ENCODE measurements at places on chromosomes 2 and 18.

- DNase-seq: no peak
Observed at GRCh38 chr2:174731546-174731945, 32.7 kb downstream of the CHRNA1 start.

DNA sequence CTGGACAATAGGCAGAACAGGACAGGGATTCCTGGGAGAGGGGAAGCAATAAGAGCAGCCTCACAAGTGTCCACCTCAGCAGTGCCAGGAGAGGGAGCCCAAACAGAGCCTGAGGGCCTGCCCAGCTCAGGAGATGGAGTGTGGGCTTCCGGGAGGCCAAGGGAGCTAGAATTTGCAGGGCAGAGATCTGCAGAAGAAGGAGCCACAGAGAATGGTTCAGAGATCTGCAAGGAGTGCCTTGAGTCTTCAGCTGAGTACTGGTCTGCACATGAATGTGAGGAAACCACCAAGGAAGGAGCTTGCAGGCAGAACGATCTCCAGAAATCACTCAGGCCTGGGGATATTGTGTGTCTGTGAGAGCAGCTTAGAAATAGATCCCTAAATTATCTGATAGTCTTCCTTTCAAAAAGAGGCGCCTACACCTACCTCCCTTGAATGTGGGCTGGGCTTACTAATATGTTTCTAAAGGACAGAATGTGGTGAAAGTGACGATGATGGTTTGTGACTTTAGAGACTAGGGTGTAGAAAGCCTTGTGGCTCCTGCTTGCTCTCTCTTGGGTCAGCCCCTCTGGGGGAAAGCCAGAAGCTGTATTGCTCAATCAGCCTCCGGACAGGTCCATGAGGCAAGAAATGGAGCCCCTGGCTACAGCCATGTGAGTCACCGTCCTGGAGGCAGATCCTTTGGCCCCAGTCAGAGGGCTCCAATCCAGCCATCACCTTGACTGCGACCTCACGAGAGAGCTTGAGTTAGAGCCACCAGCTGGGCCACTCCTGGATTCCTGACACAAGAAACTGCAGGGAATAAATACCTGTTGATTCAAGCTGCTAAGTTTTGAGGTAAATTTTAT, 7.6 kb upstream of the LPIN1 start:
- DNase-seq: peak; percentile 16

- DNase-seq: no peak
Observed at GRCh38 chr2:234491281-234491680, 5.6 kb downstream of the ARL4C start.

DNA sequence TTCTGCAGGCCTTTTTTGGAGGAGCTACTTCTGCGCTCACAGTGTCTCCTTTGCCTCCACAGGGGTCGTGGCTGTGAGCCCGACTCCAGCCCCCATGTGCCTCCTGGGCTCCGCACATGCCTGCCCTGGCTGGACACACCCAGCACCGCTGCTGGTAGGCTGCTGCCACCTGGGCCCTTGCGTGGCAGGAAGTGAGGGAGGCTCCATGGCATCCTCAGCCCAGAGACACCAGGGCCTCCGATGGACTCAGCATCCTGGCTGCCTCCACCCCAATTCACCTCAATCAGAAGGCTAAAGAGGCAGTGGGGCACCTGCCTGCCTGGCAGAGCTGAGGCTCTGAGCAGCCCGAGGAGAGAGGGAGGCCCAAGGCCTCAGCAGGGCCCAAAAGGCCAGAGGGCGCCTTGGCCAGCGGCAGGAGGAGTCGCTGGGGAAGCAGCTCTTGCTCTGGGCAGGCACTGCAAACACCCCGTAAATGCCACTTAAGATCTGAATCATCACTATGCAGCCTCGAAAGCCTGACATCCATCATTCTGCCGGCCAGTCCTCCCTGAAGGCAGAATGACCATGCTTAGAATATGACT, 68.3 kb upstream of the OTOS start:
- no peak for DNase-seq

DNA sequence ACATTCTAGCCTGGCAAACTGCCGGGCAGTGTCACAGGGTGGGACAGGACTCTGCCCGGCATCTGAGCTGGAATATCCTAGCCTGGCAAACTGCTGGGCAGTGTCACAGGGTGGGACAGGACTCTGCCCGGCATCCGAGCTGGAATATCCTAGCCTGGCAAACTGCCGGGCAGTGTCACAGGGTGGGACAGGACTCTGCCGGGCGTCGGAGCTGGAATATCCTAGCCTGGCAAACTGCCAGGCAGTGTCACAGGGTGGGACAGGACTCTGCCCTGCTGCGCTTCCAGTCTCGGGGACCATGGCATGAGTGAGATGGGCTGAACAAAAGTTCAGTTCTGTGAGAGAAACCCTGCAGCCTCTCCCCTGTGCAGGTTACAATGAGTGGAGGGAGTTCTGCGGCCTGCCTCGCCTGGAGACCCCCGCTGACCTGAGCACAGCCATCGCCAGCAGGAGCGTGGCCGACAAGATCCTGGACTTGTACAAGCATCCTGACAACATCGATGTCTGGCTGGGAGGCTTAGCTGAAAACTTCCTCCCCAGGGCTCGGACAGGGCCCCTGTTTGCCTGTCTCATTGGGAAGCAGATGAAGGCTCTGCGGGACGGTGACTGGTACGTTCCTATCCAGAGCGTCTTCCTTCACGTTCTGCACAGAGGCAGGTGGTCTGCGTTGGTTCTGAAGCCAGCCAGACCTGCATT, 80.3 kb downstream of the TPO start:
- no peak for DNase-seq

- no peak for DNase-seq
Observed at GRCh38 chr18:44143072-44143471, 537.6 kb upstream of the SETBP1 start.

DNA sequence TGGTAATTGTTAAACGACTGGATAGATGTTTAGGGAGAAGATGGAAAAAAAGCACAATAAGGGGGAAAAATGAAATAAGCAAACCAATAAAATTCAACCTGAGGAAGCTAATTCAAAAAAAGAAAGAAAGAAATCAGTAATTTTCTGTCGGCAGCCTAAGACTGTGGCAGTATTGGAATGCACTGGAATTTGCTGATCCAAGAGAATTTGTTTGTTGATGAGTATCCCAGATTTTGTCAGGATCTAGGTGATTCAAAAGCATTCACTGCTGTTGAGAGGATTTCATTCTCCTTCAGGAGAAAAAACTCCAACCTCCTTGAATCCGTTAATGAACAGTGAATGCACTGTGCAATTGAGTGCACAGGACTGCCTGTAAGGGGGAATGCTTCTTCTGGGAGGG, 546.7 kb downstream of the CNTNAP5 start:
- no peak for DNase-seq

DNA sequence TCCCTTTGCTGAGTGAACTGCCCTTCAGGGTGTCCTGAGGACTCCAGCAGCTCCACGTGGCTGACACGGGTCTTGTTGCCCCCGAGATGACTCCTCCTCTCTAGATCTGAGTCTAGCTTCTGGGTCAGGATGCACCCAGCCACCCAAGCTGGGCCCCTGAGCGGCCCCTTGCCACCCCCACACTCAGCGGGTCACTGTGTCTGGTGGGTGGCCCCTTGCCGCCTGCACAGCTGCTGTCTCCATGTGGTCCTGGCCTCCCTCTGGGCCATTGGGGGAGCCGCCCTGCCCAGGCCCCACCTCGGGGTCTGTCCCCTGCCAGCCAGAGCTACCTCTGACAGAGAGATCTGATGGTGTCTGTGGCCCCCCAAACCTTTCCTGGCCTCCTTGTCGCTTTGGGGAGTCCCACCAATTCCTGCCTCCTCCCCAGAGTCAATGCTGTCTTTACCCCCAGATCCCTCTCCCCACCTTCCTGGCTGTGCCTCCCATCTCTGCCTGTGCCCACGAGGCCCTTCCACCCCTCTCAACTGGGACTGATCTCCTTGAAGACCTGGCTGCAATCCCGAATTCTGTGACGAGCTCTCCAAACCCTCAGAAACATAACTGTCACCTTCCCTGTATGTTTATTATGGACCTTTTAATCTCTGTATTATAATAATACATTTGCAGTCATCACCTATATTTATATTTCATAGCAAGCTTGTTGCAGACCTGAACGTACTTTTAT, 46.5 kb downstream of the TWIST2 start:
- no peak for DNase-seq

- no peak for DNase-seq
Observed at GRCh38 chr2:88318956-88319330, 133.6 kb downstream of the FOXI3 start.

- DNase-seq: peak; percentile 37
Observed at GRCh38 chr18:37322492-37323035, 243.0 kb downstream of the CELF4 start.

GRCh38 chr2:240131296-240131695, 4.8 kb downstream of the COPS9 start:
- DNase-seq: no peak

GRCh38 chr18:11857177-11857887, 6.1 kb downstream of the CHMP1B start:
- DNase-seq: no peak

- no peak for DNase-seq
Observed at GRCh38 chr2:33264766-33265165, 211.7 kb upstream of the RASGRP3 start.

- no peak for DNase-seq
Observed at GRCh38 chr2:58146707-58147106, 94.4 kb downstream of the FANCL start.

- no peak for DNase-seq
Observed at GRCh38 chr18:36610661-36611060, 218.1 kb downstream of the TPGS2 start.

GRCh38 chr2:149068225-149068995, 29.9 kb downstream of the LYPD6B start:
- no peak for DNase-seq

DNA sequence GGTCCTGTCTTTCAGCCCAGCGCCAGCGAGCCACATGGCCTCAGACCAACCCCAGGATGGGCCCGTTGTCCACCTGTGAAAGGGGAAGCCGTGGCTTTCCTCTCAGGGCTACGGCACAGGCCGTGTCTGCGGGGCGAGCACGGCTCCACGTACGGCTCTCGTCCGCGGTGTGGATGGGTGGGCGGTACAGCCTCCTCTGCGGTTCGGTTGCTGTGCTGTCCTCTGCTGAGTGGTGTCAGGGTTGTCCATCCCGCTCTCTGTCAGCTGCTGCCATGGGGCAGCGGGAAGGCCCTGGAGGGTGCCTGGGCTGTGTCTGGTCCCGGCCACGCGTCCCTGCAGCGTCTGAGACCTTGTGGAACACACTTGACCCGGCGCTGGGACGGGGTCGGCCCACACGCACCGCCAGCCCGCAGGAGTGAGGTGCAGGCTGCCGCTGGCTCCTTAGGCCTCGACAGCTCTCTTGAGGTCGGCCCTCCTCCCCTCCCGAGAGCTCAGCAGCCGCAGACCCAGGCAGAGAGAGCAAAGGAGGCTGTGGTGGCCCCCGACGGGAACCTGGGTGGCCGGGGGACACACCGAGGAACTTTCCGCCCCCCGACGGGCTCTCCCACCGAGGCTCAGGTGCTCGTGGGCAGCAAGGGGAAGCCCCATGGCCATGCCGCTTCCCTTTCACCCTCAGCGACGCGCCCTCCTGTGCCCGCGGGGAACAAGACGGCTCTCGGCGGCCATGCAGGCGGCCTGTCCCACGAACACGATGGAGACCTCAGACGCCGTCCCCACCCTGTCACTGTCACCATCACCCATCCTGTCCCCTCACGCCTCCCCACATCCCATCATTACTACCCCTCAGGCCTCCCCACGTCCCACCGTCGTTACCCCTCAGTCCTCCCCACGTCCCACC, 128.7 kb downstream of the NFATC1 start:
- DNase-seq: no peak

DNA sequence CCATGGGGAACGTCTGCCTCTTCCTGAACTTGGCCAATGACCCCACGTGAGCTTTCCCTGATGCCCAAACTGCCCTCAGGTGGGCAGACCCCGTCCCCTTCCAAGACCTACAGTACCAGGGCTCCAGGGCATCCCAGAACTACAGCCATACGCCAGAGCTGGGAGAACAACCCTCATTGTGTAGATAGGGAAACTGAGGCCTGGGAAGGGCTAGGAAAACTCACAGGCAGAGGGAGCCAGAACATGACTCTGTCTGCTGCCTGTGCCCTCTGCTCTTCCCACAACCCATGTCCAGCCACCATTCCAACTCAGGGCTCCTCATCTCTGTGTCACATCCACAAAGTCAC, 16.8 kb upstream of the ANKRD53 start:
- DNase-seq: no peak

- DNase-seq: no peak
Observed at GRCh38 chr2:108074946-108075345, 88.6 kb downstream of the SLC5A7 start.

- no peak for DNase-seq
Observed at GRCh38 chr2:20622731-20623130, 28.2 kb downstream of the HS1BP3 start.

DNA sequence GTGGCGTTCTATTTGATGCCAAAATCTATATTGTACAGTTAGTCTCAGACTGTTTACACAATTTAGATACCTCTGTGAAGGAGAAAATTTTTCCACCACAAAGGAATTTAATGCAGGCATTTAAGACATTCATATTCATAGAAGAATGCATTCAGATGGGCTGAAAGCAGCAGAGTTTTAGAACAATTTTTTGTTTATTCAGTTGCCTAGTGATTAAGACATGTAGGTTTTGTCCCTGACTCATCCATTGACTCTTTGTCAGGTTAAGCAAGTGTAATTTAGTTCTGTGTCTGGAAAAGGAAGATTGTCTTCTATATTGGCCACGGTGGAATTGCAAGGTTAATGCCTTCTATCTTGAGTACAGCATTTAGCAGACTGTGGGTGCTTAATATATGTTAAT, 515.0 kb downstream of the PARD3B start:
- DNase-seq: no peak

- DNase-seq: no peak
Observed at GRCh38 chr18:23593720-23594119, 7.4 kb upstream of the NPC1 start.
